ENCODE measurements at places on chromosomes 5 and 9.

- DNase-seq = no peak
These were observed 23.1 kb downstream of the WDR36 start for GRCh38 chr5:111115229-111115628.

DNA sequence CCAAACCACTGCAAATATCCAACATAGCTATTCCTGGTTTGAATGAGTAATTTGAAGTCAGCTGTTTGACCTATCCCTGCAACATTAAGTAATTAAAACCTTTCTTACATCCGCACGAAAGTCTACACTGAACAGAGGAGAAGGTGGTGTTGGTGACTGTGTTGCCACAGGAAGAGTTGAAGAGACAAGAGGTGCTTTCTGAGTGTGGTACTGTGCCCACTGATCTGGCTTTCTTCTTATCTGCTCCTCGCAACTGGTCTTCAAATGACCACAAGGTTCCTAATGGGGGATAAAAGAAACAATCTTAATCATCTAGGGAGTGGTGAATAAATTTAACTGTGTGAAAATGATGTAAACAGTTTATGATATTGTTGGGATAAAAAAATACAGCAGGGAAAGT is 29.4 kb upstream of the PDCL start:
- DNase-seq = no peak

DNA sequence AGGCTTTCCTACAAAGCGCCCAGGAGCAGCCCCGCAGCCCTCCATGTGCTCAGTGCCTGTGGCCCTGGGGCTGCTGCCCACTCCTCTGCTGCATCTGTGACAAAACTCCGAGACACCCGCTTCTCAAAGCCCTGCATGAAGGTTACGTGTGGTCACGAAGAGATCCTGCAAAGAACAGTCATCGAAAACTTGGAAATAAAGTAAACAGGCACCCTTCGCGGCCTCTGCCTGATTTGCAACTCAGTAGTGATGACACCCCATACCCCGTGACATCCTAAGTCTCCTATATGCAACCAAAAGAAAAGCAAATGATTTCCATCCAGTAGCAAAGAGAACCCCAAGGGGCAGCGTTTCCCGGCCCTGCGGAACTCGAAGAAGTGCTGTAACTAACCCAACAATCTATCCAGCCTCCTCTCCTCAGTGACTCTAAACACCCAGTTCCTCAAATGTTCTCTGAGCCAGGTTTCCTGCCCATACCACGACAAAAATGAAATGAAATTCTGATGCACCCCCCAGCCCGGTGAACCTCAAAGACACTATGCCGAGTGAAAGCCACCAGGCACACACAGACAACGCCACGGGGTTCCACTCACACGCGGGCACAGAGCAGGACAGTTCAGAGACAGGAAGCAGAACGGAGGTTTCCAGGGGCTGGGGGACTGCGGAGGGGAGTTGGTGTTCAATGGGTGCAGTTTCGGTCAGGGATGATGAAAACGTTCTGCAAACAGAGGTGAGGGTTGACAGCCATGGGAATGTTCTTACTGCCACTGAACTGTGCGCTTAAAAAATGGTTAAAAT is 19.0 kb downstream of the NACC2 start:
- DNase-seq = no peak

DNA sequence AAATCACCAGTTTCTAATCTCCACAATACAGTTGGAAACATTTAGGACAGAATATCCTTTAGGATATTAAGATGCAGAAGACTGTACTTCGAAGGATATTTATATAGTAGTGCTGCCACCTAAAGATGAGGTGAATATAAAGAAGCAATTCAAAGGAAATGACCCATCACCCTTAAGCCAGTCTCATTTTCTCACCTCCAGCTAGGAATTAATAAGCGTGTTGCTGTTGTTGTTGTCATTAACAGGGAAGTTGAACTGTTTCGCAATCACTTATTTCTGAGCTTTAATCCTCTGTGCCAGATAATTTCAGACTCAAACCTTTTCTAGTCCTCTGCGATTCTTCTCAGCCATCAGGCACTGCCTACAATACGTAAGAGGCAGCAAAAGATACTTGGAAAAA is 7.8 kb upstream of the PURA start:
- DNase-seq = no peak

DNA sequence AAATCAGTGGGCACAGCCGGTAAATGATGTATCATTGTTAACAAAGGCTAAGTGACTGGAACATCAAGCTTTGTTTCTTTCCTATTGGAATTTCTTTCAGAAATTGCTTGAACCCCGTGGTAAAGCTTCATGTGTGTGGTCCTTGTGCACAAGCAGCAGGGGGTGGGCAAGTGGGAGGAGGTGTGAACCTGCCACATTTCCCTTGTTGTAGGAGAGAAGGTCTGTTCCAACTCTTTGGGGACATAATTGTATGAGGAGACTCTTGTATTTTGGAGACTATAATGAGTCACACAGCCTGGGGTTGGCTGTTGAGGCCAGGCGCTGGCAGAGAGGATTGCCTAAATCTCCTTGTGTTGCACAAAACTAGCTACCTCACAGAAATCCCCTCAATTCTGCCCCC is 620.5 kb downstream of the IRX1 start:
- DNase-seq = no peak

- peak; percentile 52 for DNase-seq
These were observed 182.2 kb downstream of the AUH start for GRCh38 chr9:91179237-91180138.

DNA sequence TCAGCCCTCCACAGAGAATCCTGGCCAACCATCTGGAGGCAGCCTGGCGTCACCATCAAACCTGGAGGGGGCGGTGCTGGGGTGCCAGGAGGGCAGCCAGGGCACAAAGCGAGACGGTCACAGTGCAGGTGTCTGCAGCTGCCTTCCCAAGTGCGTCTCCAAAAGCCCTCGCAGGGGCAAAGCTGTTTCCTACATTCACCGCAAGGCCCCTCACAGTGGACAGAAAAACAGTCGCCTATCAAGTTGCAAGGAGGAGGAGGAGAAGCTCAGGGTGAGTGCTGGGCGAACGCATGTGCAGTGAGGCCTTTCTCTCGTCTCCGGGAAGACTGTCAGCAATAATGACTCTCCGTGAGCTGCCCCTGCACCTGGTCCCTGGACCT is 18.0 kb upstream of the LHX3 start:
- DNase-seq = no peak

- no peak for DNase-seq
These were observed 162.4 kb upstream of the ZNF608 start for GRCh38 chr5:124908581-124909451.

- no peak for DNase-seq
These were observed 79.6 kb downstream of the SMIM15 start for GRCh38 chr5:61082516-61083280.

DNA sequence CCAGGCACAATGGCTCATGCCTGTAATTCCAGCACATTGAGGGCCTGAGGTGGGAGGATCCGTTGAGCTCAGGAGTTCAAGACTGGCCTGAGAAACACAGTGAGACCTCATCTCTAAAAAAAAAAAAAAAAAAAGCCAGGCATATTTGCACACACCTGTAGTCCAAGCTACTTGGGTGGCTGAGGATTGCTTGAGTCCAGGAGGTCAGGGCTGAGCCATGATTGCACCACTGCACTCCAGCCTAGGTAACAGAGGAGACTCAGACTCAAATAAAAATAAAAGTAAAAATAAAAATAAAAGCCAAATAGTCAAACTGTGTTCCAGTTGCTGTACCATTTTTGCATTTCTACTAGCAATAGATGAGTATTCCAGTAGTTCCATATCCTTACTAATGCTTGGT is 616.0 kb downstream of the KIF4B start:
- no peak for DNase-seq

DNA sequence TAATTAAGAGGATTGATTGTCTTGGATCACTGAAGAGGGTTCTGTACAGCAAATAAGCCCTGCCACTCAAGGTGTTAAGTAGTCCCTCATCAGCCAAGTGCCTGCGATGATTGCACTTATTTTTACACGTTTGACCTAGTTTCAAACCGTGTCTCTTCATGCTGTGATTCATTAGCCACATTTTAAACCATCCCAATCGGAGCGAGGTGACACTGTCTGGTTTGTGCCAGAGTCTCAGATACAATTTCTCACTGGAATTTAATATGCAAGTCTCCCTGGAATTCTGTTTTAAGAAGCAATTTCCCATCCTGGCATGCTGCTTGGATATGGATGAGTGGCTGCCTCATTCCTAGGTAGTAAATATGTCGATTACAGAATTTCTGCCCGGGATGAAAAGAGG is 1.6 kb downstream of the INSYN2B start:
- DNase-seq = peak; percentile 63

DNA sequence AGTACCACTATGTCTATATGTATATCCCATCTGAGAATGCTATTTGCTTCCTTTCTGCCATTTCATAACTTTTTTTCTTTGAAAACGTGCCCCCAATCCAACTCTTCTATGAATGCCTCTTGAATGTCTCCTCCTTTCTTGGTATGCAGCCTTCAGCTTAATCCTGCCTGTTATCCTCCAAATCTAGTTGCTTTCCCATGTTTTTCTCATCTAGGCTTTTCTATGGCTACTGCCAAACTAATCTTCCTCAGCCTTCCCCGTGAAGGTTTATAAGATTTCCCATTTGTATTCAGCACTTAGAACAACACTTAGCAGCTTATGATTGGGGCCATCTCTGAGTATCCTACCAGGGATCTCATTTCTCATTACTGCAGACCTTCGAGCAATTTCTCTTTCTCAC is 2.5 kb downstream of the TGFBR1 start:
- no peak for DNase-seq

DNA sequence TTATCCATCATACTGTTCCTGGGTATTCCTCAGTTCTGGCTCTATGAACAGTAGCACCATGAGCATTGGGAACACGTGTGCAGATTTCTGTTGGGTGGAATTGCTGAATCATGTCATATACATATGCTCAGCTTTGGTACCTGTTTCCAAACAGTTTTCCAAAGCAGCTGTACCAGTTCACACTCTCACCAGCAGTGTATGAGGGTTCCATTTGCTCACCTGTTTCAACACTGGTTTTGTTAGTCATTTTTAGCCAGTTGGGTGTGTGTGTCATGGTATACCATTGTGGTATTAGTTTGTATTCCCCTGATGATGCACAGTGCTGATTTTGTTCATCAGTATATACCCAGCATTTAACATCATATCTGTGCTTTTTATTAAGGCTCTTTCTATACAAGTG is 56.7 kb upstream of the ECM2 start:
- no peak for DNase-seq

DNA sequence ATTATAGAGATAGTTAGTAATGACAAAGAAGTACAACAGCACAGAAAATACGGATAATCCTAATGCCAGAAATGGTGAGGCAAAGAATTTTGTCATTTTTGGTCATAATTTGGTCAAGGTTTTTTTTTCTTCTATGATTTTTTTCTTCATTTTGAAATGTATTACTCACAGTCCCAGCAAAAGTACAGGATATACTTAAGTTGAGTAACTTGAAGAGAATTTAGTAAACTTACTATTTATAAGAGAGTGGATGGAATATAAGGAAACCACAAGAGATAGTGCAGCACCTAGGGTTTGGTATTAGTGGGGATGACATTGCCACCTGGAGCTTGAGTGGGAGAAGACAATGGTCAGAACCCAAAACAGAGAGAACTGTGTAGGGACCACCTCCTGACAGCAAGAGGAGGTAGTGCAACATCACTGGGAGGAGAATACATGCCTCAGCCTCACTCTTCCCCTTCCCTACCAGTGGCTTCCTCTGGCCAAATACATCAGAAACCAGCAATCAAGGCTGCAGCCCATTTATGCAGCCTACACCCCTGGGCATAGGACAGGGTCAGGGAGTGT is 434.5 kb upstream of the TRPC7 start:
- no peak for DNase-seq

DNA sequence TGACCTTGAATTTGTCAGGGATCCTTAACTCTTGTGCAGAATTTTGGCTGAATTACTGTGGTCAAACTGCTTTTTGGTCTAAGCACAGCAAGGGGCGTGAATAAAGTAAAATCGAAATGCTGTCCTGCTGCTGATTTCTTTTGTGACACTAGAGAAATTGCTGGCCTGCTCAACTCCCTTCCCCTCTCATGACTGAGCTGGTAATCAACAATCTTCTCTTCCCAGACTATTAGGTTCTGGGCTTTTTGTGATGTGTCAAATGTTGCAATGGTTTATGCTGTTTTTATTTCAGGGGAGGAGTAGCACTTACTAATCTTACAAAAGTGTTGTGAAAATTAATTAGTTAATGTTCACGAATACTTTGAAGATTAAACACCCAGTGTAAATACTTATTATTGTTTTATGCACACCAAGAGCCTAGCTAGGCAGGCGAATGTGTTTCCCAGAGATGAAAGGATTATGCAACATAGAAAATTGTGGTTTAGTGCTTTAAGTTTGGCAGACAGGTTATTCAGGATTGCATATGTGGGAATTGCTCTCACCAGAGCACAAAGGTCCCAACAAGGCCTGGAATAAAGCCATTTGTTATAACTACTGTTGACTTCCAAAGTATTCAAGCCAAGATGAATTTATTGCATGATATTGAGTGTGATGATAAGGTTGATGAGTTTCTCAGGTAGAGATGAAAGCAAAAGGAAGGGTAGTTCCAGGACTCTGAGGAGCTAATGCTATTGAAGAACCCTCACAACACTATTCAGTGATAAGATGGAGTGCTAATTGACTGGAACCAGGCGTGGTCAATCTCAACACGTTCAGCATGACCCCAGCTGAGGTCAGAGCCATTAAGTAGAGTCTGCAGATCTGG is 280.7 kb upstream of the ZNF608 start:
- no peak for DNase-seq

DNA sequence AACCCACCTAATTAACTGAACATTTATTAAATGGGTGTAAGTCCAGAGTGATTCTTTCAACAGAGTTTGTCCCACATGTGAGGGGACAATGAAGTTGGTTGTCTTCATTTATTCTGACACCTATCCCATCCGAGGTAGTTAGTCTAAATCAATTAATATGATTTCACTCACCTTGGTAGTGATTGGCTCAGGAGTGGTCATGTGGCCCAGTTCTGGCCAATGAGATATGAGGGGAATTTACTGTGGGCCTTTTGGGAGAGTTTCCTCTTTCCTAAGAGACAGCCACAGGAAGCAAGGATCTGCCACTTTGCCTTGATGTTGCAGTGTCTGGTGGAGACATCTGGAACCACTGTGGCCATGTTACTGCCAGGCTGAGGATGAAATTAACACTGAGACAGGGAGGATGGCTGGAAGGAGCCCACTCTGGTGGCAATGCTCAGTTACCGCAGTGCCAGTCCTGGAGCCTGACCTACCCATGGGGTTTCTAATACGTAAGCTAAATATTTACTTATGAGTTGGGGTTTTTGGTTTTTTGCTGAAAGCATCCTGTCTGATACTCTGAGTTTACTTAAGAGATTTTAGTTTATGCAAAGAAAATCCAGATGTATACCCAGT is 118.6 kb downstream of the FGF18 start:
- DNase-seq = no peak

DNA sequence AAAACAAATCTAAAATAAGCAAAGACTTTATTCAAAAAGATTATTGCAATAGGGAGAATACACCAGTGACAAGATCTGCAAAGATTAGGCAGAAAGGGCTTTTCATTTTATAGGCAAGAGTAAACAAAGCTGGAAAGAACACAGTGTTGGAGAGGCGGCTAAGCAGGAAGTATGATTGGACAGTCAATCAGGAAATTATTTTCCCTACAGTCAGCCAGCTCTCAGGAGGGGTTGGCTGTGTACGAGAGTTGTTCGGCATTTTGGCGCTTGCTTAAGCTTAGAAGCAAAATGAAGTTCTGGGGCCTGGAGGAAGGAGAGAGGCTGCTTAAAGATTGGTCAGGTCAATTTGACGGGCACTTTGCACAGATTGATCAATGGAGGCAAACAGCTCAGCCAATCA is 1030.5 kb downstream of the TLE4 start:
- no peak for DNase-seq
